ENCODE measurements at places on chromosomes 3 and 15.
A peak's percentile ranks its signal among the peaks of the same experiment; 100 is the strongest.

DNA sequence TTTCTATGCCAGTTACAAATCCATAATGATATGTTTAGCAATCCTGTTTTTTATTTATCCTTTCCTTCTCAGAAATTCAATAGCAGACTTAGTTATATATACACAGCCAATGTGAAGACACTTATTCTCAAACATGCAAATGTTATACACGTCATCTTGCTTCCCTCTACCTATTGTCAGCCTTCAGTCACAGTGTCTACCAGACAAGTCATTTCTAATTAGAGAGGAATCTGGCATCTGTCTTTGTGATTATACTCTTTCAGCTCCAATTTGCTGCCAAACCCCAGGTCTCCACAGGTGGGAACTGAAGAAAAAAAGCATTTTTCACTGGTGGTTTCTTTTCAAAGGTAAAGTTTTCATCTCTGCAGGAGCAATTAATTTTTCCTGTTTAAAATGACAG lies 793.1 kb downstream of the AGBL1 start:
- no peak for DNase-seq

- peak; percentile 11 for DNase-seq
Observed at GRCh38 chr15:45714590-45715488, 80.0 kb downstream of the SQOR start.

DNA sequence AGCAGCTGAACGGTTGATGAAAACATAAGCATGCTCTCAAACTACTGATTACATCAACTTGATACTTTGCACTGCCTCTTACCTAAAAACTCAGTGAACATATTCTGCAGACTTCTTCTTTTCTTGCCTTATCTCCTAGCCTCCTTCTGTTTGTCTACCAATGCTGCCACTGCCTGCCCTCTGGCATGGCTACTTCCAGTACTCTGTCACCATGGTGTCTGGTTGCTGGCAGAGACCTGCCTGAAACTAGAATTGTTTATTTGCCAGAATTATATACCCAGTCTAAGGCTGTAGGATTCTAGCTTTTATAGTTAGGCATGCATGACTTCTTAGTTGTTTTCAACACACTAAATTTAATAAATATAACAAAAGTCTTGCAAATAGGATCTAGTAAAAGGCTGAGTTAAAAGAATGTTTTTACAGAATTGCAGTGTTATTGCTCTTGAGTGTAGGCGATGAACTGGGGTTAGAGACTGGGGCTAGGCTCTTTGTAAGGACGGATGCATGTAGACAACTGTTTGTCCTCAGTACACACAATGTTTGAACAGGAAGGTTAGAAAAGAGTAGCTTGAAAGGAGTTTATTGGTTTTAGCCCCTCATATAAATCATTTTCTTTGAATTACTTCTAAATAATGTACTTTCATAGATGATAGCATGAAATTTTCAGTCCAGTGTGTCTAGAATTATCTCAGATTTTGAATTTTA lies 116.3 kb downstream of the KCNAB1 start:
- DNase-seq: no peak

GRCh38 chr3:87320756-87321626 lies 44.6 kb upstream of the POU1F1 start:
- DNase-seq: no peak

- DNase-seq: no peak
Observed at GRCh38 chr3:35071772-35072171, 567.6 kb upstream of the ARPP21 start.

- DNase-seq: no peak
Observed at GRCh38 chr3:123353227-123353849, 95.6 kb downstream of the ADCY5 start.

GRCh38 chr15:69484837-69485236 lies 32.2 kb downstream of the RPLP1 start:
- DNase-seq: no peak

DNA sequence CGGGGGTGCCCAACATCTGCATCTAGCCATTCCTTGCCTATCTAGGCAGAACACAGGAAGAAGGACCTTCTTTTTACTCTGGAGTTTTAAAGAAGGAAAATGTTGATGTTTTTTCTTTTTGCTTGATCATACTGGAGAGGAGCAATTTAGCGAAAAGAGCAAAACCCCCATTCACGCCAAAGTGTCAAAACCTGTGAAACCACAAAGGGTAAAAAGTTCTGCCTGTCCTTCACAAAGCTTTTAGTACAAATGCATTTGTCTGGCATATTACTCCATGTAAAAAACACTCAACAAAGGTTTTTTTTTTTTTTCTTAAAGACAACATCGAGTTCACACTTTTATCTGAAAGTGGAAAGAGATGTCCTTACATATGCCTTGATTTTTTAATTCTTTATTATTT lies 214.2 kb upstream of the MRPL3 start:
- no peak for DNase-seq

DNA sequence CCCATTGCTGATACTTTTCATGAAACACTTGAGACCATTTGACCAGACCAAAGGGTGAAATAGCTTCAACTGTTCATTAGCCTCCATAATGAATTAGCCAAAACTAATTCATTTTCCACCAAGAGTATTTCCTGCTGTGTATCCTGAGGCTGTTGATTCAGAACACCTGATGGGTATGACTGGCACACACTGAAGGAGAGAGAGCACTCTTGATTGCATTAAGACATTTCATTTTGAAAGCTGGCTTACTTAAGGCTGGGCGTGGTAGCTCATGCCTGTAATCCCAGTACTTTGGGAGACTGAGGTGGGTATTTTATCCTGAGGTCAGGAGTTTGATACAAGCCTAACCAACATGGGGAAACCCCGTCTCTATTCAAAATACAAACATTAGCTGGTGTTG lies 175.6 kb downstream of the AGBL1 start:
- no peak for DNase-seq

GRCh38 chr3:98361289-98361688 lies 7.6 kb downstream of the OR5K4 start:
- DNase-seq: no peak

DNA sequence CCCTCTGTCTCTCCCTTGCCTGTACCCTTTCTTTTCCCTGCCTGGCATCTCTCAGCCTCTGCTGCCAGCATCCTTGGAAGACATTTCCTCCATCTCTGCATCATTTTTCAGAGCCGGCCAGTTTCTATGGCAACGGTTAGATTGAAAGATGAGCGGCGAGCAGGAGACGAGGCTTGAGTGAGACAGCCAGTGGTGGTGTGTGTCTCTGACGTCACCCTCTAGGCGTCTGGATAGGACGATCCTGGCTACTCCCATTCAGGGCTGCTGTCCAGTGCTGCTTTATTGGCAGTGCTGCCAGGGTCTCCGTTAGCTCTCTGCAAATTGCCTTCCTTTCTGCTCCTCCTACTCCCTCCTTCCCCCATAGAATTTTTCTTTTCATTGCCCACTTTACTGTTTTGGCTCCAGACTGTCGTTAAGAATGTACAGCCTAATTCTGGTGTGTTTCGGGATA lies 57.9 kb downstream of the TRAK1 start:
- no peak for DNase-seq

- no peak for DNase-seq
Observed at GRCh38 chr3:110180733-110181132, 843.4 kb upstream of the DPPA4 start.

DNA sequence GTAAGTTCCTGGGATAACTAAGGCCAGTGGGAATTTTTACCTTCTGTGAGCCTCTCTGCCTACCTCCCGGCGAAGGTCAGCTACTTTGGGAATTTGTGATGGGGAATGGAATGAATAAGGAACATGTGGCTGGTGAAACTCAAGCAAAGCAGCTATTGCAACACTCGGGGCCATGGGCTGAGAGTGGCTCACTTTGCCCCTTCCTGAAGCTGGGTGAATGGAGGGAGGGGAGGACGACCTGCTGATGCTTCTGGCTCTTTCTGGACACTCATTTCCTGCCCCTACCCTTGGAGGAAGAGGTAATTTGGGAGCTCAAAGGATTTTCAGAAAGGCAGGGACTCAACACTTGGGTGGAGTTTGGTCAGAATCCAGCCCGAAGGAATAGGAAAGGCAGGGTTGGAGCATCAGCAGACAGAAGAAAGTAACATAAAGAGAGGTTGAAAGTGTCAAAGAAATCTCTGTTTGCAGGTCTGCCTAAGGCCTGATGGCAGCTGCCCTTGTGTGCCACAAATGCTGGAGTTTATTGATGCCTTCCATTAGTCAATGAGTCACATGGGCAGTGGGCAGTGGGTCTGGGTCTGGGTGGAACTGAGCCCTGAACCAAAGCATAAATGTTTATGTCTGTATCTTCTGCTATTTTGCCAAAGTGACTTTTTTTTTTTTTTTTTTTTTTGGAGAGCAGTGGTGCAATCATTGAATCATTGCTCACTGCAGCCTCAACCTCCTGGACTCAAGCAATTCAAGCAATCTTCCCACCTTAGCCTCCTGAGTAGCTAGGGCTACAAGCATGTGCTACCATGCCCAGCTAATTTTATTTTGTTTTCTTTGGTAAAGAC lies 12.4 kb downstream of the LAMP3 start:
- DNase-seq: no peak

GRCh38 chr3:156016902-156017301 lies 103.5 kb upstream of the KCNAB1 start:
- DNase-seq: no peak

DNA sequence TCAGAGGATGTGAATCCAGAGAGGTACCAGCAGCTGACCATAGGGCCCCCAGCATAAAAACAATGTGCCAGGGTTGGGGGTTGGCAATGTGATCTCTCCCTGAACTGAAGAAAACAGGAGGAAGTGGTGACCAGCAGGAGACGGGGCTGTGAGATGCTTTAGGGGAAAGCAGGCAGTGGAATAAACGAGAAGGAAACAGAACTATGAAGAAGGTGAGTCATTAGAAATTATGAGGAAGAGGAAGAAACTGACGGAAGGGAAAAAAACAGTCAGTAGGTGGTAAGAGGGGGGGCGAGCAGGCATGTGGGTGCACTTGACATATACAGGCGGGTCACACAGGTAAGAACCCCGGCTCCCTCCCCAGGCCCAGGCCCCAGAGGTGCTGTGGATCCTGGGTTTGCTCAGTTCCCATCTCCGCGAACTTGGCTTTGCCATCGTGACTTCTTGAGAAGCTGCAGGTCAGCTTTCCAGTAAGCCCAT lies 42.2 kb upstream of the B3GNT5 start:
- no peak for DNase-seq

GRCh38 chr3:107065094-107065861 lies 312.0 kb upstream of the CCDC54 start:
- no peak for DNase-seq

GRCh38 chr3:127438371-127438770 lies 150.5 kb upstream of the PRR20G start:
- no peak for DNase-seq

GRCh38 chr15:84905016-84905916 lies 20.8 kb downstream of the SLC28A1 start:
- no peak for DNase-seq

DNA sequence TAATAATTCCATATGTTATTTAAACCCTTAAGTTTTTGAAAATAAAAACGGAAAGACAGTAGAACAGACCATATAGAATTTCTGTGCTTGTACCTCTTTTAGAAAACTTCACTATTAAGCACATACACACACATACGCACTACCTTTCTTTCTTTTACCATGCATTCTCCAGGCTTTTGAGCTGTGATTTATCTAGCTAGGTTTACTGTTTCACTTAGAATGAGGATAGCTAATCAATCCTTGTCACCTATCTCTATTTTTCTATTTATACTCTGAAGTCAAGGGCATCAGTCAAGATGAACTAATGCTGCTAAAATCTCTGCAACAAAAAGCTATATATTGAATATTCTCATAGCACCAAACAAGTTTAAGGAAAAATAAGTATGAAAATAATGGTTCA lies 43.2 kb downstream of the GOLIM4 start:
- DNase-seq: no peak

DNA sequence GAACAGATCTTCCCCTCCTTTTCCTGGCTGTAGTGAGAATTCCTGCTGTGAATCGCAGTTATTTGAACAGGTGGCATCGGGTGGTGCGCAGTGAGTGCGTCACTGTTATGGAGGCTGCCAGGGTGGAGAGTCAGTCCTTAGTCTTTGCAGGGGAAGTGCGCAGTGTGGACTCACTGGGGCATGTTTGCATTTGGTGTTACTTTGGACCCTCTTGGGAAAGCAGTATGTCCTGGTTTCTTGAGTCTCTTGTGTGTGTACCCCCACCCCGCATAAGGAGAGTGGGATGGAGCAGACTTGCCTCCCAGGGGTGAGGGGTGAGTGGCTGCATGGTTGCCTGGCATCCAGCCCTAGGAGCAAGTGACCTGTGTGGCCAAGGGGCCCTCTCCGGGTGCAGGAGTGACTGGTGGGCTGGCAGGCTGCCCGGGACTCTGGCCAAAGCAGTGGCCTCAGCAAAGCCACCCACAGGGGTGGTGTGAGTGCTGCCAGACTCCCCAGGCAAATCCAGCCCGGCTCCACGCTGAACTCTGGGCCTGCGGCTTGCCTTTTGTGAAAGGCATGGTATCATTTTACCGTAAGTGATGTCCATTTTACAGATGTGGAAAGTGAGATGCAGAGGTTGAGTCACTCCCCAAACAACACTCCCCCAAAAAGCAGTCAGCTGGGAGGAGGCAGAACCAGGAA lies 46.4 kb downstream of the DNASE1L3 start:
- no peak for DNase-seq

DNA sequence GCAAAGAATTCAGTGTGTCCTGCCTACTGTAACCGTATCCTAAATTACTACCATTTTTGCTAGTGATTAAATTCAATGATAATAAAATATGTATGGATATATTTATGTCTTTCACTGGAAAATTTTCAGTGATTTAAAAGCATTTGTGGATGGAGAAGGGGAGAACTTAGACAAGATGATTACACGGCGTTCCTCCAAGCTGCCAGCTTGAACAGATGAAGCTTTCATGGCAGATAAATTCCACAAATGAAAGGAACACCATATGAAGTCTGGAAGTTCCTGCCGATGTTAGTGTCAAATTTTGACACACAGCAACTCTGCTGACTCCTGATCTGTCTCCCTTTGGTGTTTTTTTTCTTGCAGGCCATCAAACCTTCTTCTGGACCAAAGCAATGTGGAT lies 364.7 kb downstream of the EPHA3 start:
- DNase-seq: no peak

GRCh38 chr3:7385635-7386034 lies 524.7 kb downstream of the GRM7 start:
- DNase-seq: no peak

GRCh38 chr3:42961633-42962032 lies 17.5 kb upstream of the GASK1A start:
- DNase-seq: no peak

GRCh38 chr3:23987356-23987755 lies 42.3 kb downstream of the NR1D2 start:
- DNase-seq: no peak

- DNase-seq: no peak
Observed at GRCh38 chr3:142098964-142099363, 50.4 kb downstream of the TFDP2 start.

GRCh38 chr3:17006132-17006852 lies 121.5 kb downstream of the PLCL2 start:
- DNase-seq: no peak

All from stimulated activated CD8-positive, alpha-beta memory T cell treated with anti-CD3 and anti-CD28 coated beads, Interleukin-15, amount 100 ng/mL, for 1 hour (primary cell).